ENCODE measurements at places on chromosomes 13 and 19.
A peak's percentile ranks its signal among the peaks of the same experiment; 100 is the strongest.

DNA sequence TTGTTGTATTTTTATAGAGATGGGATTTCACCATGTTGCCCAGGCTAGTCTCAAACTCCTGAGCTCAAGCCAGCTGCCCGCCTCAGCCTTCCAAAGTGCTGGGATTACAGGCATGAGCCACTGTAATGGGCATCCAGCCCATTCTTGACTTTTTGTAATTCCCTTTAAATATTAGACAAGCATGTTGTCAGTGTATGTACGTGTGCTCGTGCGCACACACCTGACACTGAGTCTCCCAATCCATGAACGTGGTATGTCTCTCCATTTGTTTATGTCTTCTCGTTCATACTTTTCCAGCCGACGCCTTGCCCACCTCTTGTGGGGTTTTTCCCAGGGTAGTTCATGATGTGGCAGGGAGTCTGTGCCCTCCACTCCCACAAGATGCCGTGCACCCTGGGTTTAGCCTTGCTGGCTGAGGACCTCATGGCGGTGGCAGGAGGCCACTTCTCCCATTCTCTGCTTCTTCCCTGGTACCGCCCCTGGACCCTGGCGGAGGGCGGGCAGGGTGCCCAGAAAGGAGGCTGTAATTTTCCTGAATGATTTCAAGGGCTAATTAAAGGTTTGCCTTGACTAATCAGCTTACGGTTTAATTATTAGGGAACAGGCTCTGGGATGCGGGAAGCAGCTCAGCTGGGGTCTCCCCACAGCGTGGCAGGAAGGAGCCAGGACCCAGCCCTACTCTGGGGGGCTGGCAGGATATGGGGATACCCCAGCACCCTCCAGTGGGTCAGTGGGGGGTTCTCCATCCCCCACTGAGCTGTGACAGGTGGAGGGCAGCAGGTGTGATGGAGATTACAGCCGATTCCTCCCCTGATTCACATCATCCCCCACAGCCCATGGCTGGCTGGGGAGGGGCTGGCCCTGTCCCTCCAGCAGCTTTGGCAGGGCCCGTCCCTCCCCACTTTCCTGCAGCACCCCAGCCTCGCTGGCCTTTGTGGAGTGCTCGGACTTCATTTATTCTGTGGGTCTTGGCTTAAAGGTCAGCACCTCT, 12.9 kb downstream of the PAK4 start:
- DNase-seq, result no peak

DNA sequence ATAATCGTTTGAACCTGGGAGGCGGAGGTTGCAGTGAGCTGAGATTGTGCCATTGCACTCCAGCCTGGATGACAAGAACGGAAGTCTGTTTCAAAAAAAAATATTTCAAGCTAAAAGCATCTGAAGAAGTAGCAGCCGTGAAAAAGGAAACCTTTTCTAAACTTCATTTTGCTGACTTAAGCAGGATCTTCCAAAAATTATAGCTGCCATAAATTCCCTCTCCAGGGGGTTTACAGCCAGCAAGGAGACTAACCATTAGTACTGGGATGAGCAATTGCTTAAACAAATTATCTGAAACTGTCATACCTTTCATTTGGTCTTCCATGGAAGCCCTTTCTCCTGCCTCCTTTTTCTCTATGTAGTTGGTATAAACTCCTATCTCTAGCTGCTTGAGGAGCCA, 69.9 kb upstream of the TSC22D1 start:
- no peak for DNase-seq

DNA sequence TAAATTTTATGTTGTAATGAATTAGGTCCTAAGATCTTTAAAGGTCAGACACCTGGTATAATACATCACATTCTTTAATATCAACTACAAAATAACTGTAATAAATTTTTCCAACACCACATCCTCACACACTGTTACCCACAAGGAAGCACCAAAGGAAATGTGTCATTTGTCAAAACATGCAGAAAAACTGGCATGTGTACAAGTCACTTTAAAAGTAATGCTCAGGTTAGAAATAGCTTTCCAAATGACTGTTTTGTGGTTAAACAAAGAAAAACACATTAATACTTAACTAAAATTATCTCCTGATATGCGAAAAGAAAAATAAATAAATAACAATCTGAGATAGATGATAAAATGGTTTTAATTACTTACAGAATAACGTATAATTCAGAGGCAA, 74.7 kb downstream of the MZT1 start:
- no peak for DNase-seq

GRCh38 chr13:114038211-114038613, 64.3 kb upstream of the C13orf46 start:
- no peak for DNase-seq

DNA sequence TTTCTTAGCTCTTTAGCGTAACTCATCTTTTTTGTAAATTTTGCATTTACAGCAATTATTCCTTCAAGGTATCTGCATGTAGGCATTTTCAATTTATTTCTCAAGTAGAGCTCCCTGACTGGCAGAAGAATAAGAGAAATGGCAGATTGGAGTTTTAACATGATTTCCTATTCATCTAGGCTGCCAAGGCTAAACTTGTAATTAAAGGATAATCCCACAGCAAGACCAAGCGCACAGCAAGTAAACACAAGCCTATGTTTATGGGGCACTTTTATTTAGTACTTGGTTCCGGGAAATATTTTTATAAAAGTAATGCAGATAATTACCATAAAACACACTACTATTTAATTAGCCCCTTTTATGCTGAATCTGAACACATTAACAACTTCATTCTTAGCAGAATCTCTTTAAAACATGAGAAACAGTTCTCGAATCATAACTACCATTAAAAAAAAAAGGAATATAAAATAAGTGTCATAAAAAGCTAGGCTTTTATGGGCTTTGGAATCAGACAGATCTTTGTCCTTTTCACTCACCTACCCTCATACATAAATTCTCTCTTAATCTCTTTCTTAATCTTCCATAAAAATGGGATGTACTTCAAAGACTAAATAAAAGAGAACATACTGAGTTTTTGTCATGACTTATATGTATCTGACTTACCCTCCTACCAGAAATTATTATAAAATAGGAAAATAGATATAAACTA, 961.6 kb upstream of the MIR17HG start:
- no peak for DNase-seq

- no peak for DNase-seq
These were observed 1074.3 kb upstream of the PCDH9 start for GRCh38 chr13:68304286-68304893.

DNA sequence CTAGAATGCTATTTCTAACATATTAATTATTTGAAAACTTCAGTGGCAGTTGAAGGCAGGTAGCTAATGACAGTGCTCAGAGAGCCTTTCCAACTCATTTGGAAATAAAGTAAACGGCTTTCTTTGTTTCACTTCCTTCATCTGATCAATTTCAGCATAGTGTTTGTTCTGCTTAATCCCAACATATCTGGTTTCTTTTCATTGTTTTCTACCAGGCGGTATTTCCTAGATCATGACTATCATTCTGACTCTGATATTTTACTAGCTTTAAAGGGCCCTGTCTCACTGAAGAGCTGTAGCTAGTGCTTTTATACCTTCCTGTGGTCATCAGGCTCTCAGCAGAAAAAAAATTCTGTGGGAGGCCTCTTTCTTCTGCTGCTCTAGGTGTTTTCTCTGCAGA, 178.6 kb downstream of the RBM26 start:
- no peak for DNase-seq

- DNase-seq, result no peak
These were observed 50.6 kb upstream of the UQCRFS1 start for GRCh38 chr19:29263305-29264135.

GRCh38 chr19:35449359-35450043, 1.4 kb downstream of the FFAR2 start:
- no peak for DNase-seq

DNA sequence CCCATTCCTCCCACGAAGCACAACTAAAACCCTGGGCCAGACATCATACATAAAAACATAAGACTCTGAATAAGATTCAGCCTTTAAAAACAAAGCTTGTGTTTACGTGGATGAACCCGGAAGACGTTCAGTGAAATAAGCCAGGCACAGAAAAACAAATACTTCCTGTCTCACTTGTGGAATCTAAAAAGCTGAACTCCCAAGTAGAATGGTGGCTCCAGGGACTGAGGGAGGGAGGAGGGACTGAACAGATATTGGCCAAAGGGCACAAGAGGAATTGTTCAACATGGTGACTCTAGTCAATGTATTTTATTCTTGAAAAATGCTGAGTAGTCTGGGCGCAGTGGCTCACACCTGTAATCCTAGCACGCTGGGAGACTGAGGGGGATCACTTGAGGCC, 35.7 kb upstream of the TPM4 start:
- DNase-seq, result no peak

- DNase-seq, result peak; percentile 63
These were observed at the start of the genes MAN2B1 and WDR83 for GRCh38 chr19:12666265-12667048. Gene MAN2B1 (minus strand): TSS chr19:12666742. CDS start chr19:12666701, 41 bp downstream. Gene WDR83 (plus strand): TSS chr19:12666807. CDS start chr19:12669791, 2,984 bp downstream.

DNA sequence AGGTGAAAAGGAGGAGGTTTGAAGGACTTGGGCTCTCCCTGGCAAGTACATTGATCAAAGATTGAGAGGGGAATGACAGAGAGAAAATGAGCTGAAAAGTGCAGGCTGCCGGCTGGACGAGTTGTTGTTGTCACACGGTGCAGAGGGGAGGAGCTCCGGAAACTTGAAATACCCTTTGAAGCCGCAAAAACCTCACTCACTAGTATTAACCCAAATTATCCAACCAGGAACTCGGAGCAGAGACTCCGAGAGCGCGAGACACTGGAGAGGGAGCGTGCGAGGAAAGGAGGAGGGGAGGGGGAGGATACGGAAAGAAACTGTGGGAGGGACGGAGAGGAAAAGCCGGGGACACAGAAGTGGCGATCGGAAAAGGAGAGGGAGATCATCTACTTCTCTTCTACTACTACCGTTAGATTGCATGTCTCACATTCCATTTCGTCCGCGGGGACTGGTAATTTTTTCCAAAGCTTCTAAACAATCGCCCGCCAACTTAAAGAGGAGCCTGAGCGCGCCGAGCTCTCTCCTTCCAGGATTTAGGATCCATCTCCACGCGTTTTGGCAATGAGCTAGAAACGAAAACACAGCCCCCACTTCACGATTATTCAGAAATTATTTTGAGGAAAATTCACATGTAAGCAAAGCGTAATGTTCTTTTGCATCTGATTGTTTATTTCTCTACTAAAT, at the start of gene DACH1:
Gene DACH1, minus strand, starts transcription at position 74 of the 684 bp plus-strand sequence.
- peak; percentile 93 for DNase-seq

DNA sequence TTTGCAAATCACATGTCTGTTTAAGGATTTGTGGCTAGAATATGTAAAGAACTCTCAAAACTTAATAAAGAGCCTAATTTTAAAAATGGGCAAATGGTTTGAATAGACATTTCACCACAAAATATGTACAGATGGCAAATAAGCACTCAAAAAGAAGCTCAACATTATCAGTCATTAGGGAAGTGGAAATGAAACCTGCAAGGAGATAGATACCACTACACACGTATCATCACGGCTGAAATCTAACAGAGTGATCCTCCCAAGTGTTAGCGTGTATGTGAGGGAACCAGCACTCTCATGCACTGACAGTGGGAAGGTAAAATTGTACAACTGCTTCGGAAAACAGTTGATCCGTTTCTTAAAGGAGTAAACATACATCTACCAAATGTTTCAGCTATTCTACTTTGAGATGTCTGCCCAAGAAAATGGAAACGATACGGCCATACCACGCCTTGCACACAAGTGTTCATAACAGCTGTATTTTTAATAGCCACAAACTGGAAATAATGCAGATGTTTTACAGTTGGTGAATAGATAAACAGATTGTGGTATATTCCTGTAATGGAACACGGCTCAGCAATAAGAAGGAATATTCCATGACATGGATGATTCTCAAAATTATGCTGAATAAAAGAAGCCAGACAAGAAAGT, 14.5 kb downstream of the ARHGEF7 start:
- DNase-seq, result no peak

DNA sequence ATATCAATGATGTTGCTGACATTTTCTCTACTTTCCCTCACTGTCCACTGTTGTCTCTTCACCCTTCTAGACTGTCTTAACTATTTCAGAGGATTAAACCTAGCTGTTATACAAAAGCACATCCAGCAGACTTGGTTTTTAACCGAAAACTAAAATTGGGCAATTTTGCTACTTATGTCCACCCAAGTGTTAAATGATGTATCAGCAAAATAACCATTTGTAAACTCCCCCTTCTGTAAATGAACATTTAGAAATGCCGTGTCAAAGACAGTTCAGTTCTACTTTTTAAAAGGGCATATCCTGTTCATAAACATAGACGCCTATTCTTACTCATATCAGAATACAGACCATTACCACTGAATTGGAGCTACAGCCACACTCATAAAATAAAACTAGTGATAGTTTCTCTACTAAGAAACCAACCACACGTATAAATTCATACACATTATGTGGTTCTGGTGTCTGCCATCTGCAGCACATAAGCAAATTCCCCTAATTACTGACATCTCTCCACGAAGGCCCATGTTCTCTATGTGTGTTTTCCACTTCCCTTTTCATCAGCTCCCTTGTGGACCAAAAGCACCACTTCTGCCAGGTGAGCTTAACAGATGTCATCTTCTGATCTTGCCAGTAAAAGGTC, 1091.8 kb downstream of the PCDH9 start:
- no peak for DNase-seq
